Fibroblast of mammary gland (primary cell): ENCODE measurements at places on chromosomes 6 and 20.
A peak's percentile ranks its signal among the peaks of the same experiment; 100 is the strongest.

GRCh38 chr6:142669471-142670351, 275.3 kb downstream of the HIVEP2 start:
- DNase-seq, result no peak

DNA sequence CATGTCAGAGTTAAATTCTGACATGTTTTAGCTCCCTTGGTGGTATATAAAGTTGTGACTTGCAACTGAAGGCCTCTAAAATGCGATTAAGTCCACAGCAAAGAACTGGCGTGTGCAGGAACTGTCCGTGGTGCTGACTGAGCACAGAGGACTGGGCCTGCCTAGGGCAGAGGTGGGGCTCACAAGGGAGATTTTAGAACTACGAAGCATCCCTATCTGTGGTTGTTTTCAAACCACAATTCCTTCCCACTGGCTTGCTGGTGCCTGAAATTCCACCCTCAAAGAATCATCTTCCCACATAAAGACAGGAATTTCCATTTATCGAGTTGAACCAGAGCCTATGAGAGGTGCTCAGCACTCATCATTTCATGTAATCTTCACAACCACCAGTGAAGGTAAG, 30.1 kb downstream of the RIMS4 start:
- DNase-seq, result peak; percentile 58

- DNase-seq, result peak; percentile 76
Measured at GRCh38 chr6:112296122-112296521, 41.8 kb upstream of the LAMA4 start.

- no peak for DNase-seq
Measured at GRCh38 chr6:906920-907319, 214.0 kb upstream of the EXOC2 start.

GRCh38 chr20:47019121-47019824, 124.6 kb downstream of the EYA2 start:
- peak; percentile 63 for DNase-seq

DNA sequence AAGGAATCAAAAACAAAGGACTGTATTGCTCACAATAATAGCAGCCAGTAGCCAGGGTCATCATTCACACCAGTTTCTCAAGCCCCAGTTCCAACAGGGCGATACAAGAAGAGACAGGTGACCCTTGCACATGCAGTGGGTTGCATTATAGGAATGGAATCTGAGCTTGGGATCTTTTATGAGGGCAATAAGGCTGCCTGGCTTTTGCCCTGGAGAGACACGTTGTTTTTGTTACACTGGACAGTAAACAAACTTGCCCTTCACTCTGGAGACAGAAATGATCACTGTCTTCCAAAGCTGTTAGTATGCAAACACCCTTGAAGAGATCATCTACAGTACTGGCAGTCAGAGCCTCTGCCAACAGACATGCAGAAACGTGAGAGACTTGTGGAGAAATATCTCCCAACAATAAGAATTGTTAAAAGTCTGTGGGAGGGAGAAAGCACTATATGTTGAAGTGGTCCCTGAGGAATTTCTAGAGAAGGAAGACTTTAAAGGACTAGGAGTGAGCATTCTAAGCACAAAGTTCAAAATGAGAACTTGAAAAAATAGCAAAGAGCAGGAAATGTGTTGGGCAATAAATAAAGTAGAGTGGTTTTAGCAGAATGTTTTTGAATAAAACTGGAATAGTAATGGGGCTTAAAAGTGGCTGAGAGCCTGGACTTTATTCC, 6.2 kb upstream of the COL12A1 start:
- DNase-seq, result peak; percentile 46

GRCh38 chr6:111920578-111920977, 47.3 kb upstream of the FYN start:
- DNase-seq, result no peak

GRCh38 chr6:165744555-165745228, 81.7 kb upstream of the PDE10A start:
- DNase-seq, result peak; percentile 87

DNA sequence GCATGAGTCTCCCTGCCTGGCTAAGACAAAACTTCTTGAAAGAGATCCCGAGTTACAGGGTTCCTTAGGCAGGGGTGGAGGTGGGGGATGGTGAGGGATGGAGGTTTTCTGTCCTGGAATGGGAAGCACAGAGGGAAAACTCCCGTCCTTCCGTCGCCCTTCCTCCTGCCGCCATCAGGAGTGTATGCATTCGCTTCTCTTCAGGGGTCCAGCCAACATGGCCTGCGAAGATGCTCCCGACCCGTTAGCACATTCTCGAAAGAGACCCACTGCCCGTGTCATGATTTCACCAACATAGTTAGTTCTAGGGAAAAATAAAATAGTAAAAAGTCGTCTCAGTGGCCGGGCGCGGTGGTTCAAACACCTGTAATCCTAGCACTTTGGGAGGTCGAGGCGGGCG, 37.1 kb downstream of the KIF25 start:
- no peak for DNase-seq

- DNase-seq, result peak; percentile 81
Measured at GRCh38 chr20:23231561-23232218, 118.9 kb upstream of the NXT1 start.

GRCh38 chr6:36934901-36935300, 19.6 kb upstream of the PI16 start:
- DNase-seq, result no peak

DNA sequence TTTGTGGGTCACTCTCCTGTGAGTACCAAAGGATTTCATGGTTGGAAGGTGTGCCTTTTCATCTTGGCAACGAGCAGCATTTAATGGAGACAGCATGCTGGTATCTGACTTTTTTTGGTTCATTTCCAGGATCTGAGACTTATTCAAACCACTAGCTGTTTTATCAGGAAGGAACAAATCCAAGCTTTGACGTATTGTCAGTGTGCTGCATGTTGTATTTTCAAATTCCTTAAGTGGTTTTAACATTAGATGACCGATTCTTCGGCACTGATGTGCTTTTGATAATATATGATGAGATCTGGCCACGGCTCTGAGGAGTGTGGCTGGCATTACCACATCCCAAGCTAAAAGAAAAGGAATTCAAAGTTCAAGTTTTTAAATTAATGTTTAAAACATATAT, 6.4 kb downstream of the RMND1 start:
- DNase-seq, result peak; percentile 84

DNA sequence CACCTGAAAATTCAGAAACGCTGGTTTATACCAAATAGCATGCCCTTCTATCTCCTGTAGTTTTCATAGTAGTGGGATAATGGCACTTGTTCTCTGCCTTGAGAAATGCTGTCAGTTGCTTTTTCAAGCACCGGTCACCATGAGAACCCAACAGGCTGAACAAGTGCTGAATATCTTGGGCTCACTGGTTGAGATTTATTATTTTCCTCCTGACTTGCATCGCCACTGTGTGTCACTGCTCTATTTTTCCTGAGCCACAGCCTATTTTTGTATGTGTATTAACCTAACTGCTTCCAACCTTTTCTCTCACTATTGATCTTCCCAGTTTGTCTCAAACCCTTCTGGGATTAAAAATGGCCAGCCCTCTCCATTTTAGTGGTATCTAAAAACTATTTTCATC, 71.9 kb downstream of the OPN5 start:
- no peak for DNase-seq

DNA sequence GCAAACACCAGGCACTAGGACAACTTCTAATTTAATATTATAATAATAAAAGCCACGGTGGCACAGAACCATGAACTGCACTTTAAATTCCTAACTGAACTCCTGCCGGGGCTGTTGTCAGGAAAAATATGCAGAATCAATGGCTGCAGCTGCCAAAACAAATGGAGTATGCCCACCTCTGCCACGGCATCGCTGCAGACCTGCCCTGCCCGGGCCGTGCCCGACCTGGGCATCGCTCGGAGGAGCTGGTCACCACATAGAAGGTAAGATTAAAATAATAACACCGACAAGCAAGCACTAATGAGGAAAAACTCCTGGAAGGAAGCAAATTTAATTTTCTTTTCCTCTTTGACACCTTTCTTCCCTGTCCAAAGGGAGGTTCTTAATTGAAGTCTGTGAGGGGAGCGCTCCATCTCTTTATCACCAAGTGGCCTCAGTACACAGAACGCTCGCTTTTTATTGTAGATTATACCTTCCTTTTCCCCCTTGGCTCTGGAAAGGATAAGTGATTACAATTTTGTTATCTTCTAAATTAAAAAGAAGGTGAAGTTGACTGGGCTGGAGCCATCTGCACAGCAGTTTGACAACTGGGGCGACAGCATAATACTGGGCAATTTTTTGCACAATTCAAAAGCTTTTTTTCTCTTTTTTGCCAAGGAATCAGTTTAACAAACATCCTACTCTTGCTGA, 351.3 kb downstream of the ZFAND3 start:
- DNase-seq, result no peak

- no peak for DNase-seq
Measured at GRCh38 chr6:89690944-89691324, 52.4 kb upstream of the LYRM2 start.

- peak; percentile 50 for DNase-seq
Measured at GRCh38 chr6:48973491-48973890, 489.6 kb downstream of the MMUT start.

DNA sequence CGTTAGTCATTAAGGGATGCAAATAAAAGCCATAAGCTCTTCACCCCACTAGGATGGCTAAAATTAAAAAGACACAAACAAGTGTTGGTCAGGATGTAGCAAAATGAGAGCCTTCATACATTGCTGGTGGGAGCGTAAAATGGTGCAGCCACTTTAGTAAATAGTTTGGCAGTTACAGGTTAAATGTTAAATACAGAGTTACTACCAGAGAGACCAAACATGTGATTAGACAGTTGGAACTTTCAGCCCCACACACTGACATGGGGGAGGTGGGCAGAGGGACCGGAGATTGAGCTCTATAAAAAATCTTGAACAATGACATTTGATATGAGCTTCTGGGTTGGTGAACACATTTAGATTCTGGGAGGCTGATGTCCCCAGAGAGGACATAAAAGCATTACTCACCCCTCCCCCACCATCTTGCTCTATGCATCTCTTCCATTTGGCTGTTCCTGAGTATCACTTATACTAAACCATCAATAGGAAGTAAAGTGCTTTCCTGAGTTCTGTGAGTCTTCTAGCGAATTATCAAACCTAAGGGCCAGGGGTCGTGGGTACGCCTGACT, 20.4 kb upstream of the ZNF318 start:
- DNase-seq, result no peak

- DNase-seq, result peak; percentile 60
Measured at GRCh38 chr6:15897063-15897876, 231.6 kb upstream of the MYLIP start.

DNA sequence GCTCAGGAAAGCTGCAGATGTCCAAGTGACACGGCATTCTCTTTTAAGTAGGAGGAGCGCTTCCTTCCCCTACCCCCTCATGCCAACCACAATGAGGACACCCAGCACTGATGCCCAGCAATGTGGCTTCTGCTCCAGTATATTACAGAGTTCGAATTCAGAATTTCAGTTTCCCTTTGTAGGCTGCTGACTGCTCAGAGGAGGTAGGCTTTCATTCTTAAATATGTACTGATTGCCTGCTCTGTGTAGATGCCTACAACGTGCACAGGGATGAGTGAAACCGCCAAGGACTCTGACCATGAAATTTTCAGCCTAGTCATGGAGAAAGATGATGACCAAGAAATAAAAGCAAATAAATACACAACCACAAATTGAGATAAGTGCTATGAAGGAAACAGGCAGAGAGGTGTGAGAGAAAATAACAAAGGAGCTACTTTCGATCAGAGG, 50.9 kb upstream of the TNFAIP3 start:
- DNase-seq, result no peak

- peak; percentile 19 for DNase-seq
Measured at GRCh38 chr6:147395158-147395557, 113.3 kb upstream of the SAMD5 start.

DNA sequence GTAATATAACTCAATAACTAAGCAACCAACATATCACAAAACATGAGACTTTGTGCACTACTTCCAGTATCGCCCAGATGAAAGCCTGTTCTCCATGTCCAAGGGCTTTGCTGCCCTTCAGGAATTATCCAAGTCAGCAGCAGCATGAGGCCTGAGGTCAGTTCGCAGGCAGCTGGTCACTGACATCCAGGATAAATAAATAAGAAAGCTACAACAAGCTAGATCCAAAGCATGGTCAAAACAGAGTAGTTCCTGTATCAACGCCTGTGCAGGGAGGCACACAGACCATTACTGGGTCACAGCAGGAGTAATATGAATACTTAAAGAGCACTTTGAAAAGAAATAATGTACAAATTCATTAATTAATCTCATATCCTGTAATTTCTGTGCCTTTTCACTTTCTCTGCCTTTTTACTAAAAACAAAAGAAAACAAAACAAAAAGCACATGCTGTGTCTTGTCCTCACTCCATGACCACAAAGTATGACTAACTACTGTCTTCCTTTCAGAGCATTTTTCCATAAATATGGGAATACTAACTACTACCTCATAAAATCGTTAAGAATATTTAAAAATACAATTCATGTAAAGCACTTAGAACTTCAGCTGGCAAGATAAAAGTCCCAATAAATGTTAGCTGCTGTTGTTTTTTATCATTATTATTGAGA, 374.9 kb upstream of the IRAK1BP1 start:
- DNase-seq, result peak; percentile 29

DNA sequence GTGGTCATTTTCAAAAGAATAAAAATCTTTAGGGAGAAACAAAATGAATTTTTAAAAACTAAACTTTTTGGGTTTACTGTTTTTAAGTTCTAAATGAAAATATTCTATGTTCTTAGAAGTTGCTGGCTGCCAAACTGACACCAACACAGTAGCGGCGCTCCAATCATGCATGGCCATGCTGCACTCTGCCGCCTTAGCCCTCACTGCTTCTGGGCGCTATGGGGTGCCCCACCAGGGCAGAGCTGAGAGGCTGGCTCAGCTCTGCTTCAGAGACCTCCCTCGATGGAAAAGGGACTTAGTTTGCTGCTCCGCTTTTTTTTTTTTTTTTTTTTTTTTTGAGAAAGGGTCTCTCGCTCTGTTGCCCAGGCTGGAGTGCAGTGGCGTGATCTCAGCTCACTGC, 20.9 kb downstream of the EZR start:
- DNase-seq, result no peak

- DNase-seq, result peak; percentile 79
Measured at GRCh38 chr6:159693128-159693893, at the start of gene SOD2. Gene SOD2 (minus strand): TSS chr6:159693241. CDS start chr6:159693167, 74 bp downstream.

- DNase-seq, result no peak
Measured at GRCh38 chr6:105991561-105992314, 94.4 kb upstream of the PRDM1 start.
